Right ventricle myocardium inferior (tissue), 1 donor: ENCODE measurements at places on chromosomes 3 and 15.

DNA sequence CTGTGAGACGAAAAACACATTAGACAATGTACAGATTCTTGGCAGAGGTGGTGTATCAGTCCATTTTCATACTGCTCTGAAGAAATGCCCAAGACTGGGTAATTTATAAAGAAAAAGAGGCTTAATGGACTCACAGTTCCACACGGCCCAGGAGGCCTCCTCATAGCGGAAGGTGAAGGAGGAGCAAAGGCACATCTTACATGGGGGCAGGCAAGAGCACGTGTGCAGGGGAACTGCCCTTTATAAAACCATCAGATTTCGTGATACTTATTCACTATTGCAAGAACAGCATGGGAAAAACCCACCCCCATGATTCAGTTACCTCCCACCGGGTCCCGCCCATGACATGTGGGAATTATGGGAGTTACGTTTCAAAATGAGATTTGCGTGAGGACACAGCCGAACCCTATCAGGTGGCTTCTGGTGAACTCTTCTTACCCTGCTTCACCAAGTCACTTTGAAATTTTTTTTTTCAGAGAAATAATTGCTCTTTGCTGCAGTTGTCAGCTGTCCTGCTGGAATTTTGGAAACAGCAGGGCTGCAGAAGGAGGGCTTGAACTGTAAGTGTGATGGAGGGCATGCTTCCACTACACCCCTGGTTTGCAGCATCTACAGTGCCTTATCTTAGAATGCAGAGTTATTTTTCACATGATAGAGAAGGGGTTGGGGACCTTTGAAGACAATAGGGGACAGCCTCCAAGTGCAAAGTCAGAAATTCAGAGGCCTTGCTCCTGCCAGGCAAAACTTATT, 2.9 kb upstream of the IGF2BP2 start:
- no peak for DNase-seq

- DNase-seq: no peak
Measured at GRCh38 chr3:65573548-65574116, 465.1 kb downstream of the MAGI1 start.

GRCh38 chr3:118809696-118810498, 224.7 kb downstream of the IGSF11 start:
- DNase-seq: no peak

GRCh38 chr15:88015228-88015860, 241.2 kb downstream of the NTRK3 start:
- no peak for DNase-seq

GRCh38 chr15:71189718-71190117, 74.4 kb downstream of the THSD4 start:
- no peak for DNase-seq

DNA sequence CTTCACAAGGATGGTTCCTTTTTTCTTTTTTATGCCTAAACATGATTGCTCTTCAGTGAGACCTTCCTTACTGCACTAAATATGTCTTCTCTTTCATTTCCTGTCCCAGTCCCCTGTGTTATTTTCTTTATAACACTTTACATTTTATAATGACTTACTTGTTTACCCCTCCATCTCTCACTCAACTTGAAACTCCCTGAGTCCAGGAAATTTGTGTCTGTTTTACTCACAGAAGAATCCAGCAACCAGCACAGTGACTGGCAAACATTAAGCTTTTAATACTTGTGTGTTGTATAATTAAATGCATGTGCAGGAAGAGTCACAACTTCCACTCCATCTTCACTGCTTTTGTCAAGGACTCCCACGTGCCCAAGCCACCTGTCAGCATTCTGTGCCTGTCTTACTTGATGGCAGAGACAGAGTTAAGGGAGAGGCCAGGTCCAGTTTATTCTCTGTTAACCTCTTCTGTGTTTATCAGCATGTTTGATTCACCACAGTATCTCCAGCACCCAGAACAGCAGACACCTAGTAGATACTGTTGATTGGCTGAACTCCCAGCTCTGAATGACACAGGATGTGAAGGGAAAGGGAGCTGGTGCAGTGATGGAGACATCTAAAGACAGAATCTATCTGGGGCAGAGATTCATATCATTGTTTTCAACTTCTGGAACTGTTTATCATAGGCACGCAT, 42.8 kb downstream of the SSR3 start:
- DNase-seq: no peak

DNA sequence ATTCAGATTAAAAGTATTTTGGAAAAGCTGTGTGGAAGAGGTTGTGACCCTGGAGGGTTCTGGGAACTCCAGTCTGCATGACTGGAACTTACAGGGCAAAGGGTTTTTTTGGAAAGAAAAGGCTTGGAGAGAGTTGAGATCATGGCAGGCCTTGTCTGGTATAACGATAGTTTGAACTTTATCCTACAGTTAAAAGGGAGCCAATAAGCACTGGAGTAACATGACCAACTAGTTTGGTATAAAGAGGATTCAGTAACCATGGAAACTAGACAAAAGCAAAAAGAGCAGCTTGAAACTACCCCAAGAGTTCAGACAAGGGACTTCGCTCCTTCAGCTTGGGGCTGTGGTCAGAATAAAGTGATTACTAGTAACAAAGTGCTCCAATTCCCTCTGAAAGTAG, 151.2 kb upstream of the TMCO5A start:
- DNase-seq: no peak

DNA sequence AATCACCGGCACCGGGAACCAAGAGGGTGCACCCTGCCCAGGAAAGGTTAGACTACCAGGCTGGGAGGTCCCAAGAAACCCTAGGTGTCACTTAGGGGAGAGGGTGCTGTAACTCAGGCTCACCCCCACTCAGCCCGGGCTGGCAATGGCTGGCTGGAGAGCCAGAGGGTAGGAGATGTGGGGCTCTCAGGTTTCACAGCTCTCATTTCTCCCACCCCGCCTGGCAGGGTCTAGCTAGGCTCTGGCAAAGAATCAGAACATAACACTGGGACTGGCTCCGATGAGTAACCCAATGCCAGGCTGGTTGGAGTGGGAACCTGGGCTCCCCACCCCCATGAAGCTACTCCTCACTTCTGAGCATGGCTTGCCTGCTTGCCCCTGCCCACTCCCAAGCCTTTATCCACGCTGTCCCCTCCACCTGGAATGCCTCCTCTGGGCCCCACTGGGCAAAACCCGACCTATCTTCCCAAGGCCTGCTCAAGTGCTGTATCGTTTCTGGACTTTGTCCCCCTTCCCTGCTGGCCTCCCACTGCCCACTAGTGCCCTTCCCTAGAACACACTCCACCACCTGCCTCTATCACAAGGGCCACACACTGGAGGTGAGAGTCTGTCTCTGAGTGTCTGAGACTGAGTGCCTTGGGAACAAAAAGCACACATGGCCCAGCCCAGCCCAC, 2.0 kb downstream of the CIB2 start:
- no peak for DNase-seq

GRCh38 chr3:185760550-185760949, 64.3 kb downstream of the IGF2BP2 start:
- no peak for DNase-seq

DNA sequence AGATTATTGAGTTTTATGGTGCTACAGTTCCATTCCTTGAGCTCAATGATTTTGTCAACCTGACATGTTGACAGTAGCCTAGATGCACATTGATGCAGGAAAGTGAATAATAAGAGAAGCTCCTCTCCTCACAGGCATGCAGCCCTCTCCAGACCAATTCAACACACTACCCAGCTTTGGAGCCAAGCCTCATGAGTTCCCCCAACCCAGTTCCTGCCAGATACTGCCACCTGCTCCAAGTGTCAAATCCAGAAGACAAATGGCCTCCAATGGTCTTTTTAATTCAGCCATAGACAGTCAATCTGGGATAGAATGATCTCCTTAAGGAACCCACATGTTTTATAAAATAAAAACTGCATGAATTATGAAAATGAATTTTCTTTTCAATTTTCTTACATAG, 83.7 kb upstream of the ARHGEF3 start:
- no peak for DNase-seq

GRCh38 chr3:48408823-48409281, 21.0 kb downstream of the PLXNB1 start:
- DNase-seq: no peak

DNA sequence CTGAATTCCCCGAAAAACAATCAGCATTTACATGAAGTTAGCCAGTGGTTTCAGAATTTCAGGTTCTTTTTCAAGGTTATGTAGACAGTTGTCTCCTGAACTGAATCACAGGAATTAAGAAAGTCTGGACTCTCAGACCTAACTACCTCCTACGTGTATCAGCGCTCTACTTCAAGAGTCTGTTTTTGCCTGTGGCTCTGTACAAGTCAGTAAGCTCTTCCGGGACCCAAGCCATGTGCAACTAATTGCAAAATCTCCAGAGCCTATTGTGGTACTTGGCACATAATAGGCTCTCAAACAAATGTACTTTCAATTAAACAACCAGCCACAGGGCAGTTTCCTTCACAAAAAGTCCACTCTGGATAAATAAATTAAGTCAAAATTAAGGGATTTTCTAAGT, 414.2 kb downstream of the PDCD6IP start:
- no peak for DNase-seq

- no peak for DNase-seq
Measured at GRCh38 chr15:29795610-29796009, 26.7 kb downstream of the TJP1 start.

DNA sequence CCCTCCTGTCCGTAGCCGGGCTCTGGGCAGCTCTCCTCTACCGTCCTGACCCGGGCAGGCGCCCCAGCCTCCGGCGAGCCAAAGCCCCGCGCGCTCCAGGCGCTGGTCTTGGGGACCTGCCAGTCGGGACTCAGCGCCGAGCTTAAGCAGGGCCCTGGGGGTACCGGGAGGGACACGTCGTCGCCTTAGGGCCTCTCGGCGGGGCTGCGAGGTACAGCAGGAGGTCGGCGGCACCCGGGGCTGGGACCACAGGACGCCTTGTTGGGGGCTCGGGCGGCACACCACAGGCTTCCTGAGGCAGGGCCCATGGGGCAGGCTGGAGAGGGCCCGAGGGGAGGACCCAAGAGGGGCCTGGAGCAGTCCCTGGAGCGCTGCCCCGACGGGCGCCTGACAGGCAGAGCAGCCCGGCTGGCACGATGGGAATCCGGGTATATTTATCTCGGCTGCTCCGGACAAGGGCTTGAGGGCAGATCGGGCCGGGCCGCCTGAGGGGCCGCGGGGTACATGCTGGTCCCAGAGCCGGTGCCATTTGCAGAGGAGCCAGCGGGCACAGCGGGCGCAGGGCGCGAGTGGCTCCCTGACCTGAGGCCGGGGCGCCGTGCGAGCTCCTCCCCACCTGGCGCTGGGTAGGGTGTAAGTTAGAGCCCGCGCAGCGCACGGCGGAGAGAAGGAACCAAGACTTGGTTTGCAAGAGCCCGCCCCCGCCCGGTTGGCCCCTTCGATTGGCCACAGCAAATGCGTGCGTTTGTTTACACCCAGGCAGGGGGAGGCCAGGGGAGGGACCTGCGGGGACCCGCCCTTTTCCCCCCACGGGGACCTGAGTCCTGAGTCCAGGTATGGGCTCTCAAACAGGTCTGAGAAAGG, 574 bp downstream of the SLC38A3 start:
- DNase-seq: peak; percentile 81

- no peak for DNase-seq
Measured at GRCh38 chr3:31100519-31100918, 206.1 kb upstream of the GADL1 start.

DNA sequence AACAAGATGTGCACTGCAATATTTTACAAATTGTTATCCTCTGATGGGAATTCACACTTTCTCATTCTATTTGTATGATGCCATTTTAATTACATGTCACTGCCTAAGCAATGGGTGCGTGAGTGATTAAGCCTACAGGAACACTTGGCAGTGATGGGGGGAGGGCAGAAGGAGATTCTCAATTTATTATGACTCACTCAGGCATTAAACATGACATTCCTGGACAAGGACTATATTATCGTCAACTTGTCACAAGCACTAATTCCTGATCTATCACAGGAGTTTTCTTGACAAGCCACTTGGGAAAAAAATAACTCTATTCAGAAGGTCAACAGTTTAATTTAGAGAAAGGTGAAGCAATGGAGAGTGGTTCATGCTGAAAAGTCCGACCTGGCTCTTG, 556.8 kb downstream of the NSUN3 start:
- DNase-seq: no peak

DNA sequence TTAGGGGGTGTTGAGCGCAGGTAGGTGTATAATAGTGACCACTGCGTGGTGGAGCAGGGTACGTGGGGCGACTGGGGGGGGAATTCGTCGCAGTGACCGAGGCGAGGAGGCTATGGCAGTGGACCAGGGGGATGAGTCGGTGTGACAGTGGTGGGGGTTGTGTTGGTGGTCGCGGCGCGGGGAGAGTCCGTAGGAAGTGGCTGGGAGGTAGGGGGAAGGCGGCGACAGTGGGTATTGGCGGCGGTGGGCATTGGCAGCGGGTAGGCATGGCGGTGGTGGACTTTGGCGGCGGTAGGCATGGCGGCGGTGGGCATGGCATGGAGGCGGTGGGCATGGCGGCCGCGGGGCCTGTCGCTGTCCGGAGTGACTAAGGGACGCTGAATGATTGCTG, 739 bp downstream of the SNRPN start:
- peak; percentile 71 for DNase-seq

GRCh38 chr15:36407647-36408046, 171.8 kb upstream of the CDIN1 start:
- no peak for DNase-seq

GRCh38 chr15:69885173-69885955, 212.4 kb downstream of the TLE3 start:
- DNase-seq: no peak

- DNase-seq: no peak
Measured at GRCh38 chr15:56968821-56969220, 50.4 kb downstream of the TCF12 start.

- no peak for DNase-seq
Measured at GRCh38 chr3:14126017-14126886, 1.4 kb downstream of the TMEM43 start.

DNA sequence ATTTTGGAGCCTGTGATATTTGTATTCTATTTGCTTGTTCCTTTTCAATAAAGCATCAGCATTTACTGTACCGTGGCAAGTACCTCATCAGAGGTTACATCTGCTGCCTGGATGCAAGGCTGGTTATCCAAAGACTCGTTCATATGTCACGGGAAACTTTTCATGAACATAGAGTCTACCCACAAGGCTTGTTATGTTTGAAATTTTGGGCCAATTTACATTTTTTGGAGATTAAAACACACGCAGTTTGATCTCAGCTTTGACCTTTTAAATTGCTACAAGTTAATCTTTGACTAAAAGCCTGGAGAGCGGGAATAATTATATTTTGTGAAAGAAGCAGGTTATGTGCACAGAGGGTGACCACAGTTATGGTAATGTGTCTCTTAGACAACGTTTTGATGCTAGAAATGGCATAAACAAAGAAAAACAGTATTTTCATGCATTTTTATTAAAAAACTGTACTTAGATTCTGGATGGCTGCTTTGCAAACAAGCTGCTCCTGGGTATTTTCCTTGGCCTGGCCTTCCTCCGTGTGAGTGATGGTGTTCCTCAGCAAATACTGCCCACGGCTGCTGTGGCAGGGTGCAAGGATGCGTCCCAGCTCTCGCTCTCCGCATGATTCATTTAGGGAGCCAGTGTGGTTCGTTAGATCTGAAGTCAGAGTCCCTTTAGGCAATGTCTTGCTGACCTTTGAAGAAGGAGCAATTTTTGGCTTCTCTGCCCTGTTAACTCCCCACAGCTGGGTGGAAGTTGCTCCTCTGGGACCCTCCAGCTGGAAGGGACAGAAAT, 27.1 kb downstream of the CHST2 start:
- DNase-seq: no peak

GRCh38 chr3:138987181-138987580, 18.9 kb downstream of the PRR23A start:
- no peak for DNase-seq
